Activated CD8-positive, alpha-beta memory T cell treated with anti-CD3 and anti-CD28 coated beads for 24 hours (primary cell): ENCODE measurements at places on chromosomes 2 and 18.

GRCh38 chr2:160609346-160609745 is 115.7 kb upstream of the RBMS1 start:
- no peak for DNase-seq

- DNase-seq: no peak
Observed at GRCh38 chr2:138649571-138649970, 130.6 kb downstream of the NXPH2 start.

GRCh38 chr2:23708771-23709170 is 218.2 kb downstream of the ATAD2B start:
- no peak for DNase-seq

DNA sequence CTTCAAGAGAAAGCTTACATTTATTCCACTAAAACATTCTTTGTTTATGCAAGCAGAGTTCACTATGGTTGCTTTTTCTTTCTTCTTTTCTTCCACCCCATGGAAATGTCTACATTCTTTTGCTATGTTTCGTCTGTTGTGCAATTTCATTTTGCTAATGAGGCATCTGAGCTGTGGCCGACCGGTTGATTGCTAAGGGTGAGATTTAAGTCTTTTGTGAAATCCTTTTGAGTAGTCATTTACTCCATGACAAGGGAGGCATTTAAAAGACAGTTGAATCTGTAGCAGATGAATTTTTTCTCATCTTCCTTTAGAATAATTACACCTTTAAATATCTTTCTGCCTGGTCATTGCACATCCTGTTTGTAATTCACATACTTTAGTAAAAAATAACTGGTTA is 324.1 kb upstream of the THUMPD2 start:
- no peak for DNase-seq

- DNase-seq: no peak
Observed at GRCh38 chr2:99571533-99571932, 81.7 kb upstream of the REV1 start.

DNA sequence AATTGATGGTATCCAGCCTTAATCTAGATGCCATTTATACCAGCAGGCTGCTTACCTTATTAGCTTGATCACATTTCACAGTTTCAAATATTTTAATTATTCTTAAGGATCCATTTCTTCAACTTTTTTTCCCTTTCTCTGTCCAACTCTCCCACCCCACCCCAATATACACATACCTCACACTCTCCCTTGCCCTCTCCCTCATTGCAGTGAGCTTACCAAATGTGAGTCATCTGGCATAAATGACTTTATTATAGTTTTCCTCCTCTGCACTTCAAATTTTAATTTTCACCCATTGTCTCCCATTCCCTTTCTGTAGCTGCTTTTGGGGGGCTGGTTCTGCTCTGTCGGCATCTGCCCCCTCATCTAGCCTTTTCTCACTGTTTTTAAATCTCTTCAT is 12.9 kb downstream of the HTR2B start:
- no peak for DNase-seq

DNA sequence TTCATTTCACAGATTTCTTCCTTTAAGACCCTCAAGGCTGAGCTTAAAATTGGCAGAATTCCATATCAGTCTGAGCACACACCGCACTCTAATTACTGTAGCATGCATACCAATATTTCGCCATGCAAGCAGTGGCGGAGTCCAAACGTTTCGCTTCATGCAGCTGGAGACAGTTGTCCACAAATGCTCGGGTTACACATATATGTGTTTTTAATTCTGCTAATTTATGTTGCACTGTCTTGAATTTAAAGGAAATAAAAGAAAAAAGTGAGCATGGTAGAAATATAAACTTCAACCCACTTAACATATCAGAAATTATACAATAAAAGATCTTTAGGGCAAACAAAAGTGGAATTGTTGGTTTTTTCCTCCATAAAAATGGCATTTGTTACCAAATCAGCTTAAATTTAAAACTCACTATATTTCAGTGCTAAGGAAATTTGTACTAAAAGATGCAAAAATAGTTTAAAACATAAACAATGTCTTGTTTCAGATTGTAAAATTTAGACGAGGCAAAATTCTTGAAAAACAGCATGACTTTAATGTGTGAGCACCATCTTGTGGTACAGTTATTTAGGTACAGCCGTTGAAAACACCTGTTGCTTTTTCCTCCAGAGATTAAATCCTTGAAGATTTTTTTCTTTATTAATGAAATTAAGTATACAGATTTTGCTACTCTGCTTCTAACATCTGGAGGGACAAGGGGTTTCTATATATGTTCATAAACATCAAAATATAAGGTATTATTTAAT is 24.1 kb upstream of the KANSL1L start:
- DNase-seq: no peak

DNA sequence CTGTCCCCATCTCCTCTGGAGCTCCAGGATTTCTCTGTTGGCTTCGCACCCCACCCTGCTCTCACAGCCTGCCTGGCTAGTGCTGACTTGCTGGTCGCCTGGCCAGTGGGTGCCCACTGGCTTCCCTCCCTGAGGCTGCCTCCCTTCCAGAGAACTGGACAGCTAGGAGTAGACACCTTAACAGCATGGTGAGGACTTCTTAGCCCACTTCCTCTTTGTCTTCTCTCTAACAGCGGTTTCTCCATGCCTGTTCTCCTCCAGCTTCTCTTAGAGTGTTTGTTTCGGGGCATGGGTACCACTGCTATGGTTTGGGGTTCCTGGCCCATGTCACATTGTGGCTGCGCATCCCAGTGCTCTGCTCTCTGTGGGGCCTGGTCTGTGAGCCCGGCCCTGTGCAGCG is 37.1 kb downstream of the ZNF532 start:
- DNase-seq: no peak

GRCh38 chr18:12849548-12849947 is 34.5 kb downstream of the PTPN2 start:
- DNase-seq: no peak

DNA sequence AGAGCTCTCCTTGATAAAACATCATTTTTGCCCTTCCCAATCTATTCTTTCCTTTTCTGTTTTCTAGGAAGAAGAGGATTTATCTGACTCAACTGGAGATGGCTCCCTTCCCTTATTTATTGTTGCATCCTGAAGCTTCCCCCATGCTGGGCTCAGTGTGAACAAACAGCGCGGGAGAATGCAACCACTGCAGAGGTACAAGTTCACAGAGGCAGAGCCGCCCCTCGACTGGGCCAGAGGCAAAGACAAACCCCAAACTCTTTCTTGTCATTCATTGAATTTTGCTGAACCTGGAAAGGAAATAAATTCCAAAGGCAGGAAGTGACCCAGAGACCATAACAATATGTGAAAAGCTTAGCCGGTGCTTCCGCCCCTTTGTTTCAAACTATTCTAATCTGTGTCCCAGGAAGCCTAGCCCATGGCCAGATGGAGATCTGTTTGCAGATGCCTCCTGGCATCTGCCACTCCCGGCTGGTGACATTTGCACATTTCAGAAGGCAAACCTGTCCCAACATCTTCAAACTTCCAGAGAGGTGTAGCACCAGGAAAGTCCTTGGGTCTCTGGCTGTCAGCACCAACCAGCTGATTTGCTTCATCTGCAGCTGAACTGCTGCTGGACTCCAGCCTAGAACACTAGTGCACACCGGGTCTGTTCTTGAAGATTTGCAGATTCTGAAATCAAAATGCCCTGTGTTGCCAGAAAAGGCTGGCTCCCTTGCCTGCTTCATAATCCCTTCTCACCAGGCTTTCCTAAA is 79.4 kb upstream of the MAP4K3 start:
- DNase-seq: no peak

GRCh38 chr2:64846177-64846576 is 143.0 kb upstream of the SLC1A4 start:
- no peak for DNase-seq

- DNase-seq: no peak
Observed at GRCh38 chr2:177758591-177759371, 313.8 kb downstream of the PDE11A start.

GRCh38 chr2:58890865-58891525 is 649.9 kb upstream of the FANCL start:
- no peak for DNase-seq

DNA sequence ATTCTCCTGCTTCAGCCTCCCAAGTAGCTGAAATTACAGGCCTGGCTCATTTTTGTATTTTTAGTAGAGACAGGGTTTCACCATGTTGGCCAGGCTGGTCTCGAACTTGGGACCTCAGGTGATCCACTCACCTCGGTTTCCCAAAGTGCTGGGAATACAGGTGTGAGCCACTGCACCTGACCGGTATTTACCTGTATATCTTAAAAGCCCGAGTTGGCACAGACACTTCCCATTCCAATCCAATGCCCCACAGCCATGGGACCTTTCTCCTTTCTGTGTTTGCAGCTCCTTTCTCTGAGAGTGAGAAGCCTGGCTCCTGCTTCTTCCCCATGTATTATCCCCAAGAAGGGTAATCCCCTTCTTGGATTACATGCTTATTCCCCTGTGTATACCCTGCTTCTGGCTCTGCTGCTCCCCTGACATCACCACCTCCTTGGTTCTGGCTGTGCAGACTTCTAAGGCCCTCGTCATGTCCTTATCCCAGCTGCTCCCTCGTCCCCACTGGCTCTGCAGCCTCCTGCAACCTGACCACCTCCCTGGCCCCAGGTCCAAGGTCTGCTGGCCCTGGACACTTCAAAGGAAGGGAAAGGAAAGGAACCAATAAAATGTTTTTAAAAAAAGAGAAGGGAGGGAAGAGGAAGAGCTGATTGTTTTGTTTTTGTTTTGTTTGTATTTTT is 52.8 kb downstream of the INPP5D start:
- DNase-seq: no peak

DNA sequence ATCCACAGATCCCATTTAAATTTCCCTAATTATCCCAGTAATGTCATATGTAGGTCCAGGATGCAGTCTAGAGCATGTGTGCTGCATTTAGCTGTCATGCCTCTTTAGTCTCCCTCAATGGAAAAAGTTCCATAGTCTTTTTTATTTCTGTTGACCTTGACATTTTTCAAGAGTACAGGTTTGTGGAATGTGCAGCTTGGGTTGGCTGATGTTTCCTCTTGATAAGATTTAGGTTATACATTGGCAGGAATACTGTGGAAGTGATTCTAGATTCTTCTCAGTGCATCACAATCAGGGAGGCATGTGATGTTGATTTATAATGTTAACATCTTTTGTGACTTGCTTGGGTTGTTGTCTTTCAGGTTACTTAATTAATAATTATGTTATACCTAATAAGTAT is 42.5 kb downstream of the PPM1B start:
- no peak for DNase-seq

GRCh38 chr2:152509772-152510491 is 175.0 kb downstream of the FMNL2 start:
- DNase-seq: no peak

GRCh38 chr2:27315122-27315521 is 6.9 kb upstream of the UCN start:
- no peak for DNase-seq

DNA sequence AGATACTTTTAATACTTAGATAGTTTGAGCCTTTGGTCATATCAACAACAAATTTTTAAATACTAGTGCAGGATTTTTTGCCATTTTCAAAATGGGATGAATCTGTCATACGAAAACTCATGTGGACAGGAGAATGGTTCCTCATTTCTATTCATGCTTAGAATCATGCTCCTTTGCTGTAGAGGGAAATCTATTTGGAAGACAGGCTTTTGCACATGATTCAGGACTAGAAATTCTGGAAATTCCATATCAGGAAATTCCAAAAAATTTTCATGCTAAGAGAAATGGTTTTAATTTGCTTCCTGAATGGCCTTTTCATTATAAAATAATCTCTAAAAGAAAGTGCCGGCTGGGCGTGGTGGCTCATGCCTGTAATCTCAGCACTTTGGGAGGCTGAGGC is 39.3 kb downstream of the MOGAT1 start:
- no peak for DNase-seq

DNA sequence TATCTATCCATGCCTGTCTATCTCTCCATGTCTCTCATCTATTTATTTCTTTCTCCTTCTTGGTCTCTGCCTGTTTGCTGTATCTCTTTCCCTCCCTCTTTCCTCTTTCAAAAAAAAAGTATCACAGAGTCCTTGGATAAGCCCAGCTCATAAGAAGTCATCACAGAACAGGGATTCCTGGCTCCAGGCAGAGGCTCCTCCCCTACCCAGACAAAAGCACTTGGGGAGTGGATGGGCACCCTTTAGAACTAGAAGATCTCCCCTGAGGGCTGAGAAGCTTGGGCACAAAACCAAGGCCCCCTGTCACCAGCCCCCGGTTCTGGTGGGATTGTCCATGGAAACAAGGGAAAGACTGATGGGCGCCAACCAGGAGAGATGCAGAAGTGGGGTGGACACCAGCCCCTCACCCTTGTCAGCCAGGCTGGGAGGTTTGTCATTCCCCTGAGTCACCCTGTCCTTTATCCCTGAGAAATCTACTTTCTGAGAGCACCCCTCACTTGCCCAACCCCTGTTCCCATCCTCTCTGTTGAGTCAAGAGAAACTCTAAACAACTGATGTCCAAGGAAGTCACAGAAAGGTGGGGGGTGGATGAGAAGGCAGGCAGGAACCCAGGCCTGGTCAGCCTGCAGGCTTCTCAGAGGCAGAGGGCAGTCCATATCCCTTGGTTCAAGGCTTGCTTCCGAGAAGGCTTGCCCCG is 127.1 kb downstream of the TNS1 start:
- DNase-seq: no peak

GRCh38 chr2:169006665-169007064 is 24.5 kb downstream of the ABCB11 start:
- DNase-seq: no peak

DNA sequence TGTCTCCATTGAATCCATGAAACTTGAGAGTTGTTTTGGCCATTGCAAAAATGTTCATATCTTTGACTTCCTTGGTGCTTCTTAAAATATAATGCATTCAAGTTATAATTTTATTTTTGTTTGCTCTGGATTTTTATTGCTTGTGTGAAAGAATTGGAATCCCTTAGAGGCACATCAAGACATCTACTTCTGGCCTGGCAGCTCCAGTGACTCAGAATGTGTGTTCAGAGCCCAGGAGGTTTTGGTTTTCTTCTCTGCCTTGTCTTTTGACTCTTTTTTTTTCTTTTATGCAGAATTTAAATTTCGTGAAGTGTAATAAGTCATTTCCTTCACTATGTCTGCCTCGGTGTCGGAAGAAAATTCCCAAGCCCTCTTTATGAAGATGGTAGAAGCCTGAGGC is 180.2 kb downstream of the LTBP1 start:
- DNase-seq: no peak

DNA sequence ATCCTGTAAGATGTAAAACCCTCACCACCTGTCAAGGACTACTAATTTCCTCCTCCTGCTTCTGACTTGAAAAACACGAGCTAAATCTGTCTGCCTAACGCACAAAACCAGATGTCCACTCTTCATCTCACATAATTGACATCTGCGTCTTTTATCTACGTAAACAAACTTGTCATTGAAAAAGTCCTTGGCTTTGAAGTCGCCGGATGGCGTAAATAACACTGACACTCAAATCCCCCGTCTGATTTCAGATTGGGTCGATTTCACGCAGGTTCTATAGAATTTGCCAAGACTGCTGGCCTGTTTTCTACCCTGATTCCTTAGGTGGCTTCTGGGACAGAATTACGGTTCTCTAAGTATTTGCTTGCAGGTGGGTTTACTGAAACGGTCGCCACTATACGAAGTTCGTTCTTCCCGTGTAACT is 539 bp upstream of the MOB4 start:
- no peak for DNase-seq
